ENCODE measurements at places on chromosomes 5 and 9.

GRCh38 chr9:109319626-109320241, 1.1 kb downstream of the EPB41L4B start:
- peak; percentile 62 for DNase-seq

DNA sequence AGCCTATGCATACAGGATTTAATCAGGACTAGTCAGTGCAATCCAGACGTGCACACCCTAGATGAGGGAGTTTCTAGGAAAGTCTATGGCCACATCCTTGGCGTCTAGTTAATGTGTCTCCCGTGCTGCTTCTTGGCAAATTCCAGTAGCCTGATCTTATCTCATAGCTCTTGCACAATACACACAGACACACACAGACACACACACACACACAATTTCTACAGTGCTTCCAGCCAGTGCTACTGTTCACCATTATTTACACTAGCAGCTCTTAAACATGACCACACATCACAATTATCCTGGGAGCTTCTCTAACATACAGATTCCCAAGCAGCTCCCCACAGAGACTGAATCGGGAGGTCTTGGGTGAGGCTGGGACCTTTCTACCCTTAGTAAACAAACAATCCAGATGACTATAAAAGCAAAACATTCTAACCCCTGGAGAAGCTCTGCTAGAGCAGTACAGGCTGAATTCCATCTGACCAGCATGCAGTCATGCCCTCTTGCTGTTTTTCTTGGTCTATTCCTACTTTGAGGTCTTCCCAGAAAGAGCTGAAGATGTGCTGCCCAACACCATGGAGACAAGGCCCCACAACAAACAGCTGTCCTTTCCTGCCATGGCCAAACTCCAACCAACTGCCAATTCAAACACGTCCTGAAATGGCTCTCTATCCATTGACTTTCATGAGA, 236.6 kb downstream of the DEPDC1B start:
- peak; percentile 4 for DNase-seq

- DNase-seq = no peak
Measured at GRCh38 chr5:143233031-143233430, 170.5 kb downstream of the NR3C1 start.

- DNase-seq = peak; percentile 97
Measured at GRCh38 chr9:137611623-137612609, 6.4 kb downstream of the ARRDC1 start.

- DNase-seq = no peak
Measured at GRCh38 chr5:95810305-95811125, 12.0 kb downstream of the GLRX start.

GRCh38 chr9:120611690-120612068, 31.7 kb upstream of the CDK5RAP2 start:
- no peak for DNase-seq

- peak; percentile 82 for DNase-seq
Measured at GRCh38 chr5:142600611-142601358, 85.1 kb downstream of the FGF1 start.

DNA sequence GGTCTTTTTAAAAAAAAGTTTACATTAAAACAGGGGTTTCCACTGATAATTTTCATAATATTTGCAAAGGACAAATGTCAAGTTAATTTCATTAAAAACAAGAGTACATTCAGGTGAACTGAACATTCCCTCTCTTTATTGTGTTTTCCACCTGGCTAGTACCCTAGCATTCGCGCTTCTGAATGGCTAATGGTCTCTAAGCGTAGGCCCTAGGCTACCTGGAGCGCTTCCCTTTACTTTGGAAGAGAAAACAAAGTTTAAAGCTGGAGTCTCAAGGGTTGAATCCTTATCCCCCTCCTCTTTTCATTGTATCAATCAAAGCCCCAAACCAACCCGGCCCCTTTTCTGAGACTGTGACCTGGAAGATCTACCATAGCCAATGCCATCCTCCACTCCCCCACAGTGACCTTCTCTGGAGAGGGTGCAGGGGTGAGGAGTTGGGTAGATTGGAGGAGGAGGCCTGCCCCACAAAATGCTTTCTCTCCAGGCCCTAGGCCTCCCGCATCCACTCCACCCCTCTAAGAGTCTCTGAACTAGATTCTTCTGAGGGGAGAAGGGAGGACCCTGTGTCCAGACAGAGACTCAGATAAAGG, 73.3 kb upstream of the TBCA start:
- no peak for DNase-seq

- DNase-seq = no peak
Measured at GRCh38 chr9:112094948-112095681, 80.0 kb downstream of the SUSD1 start.

DNA sequence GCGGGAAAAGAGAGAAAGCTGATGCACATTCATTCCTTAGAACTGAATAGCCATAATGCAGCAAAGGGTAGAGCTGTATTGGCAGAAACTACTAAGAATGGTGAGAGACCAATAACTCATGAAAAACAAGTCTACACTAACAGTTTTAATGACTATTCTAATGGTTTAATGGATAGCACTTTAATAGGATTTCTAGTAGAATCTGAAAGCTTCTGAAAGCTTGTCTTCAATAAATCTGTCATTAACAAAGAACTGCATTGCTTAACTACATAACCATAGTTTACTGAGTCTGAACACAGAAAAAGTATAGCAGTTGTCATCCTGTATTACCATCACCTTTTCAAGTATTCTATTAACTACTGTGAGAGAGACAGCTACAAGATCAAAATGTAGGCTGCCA, 617.8 kb upstream of the DMAC1 start:
- no peak for DNase-seq

DNA sequence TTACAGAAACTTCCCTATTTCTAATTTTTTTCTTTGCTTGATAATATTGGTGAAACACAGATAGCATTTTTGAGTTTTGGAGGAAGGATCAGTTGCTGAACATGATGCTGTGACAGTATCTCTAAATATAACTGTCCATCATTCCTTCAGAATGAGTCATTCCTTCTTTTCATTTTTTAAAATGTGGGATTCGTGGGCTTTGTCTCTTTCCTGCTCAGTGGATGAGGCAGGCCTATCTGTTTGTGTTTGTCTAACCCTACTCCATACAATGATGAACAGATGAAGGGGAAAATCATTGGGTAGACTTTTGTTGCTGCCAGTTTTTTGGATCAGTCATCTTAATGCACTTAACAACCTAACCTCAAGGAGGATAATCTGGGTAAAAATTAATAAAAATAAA, 15.7 kb upstream of the OR13C8 start:
- no peak for DNase-seq

DNA sequence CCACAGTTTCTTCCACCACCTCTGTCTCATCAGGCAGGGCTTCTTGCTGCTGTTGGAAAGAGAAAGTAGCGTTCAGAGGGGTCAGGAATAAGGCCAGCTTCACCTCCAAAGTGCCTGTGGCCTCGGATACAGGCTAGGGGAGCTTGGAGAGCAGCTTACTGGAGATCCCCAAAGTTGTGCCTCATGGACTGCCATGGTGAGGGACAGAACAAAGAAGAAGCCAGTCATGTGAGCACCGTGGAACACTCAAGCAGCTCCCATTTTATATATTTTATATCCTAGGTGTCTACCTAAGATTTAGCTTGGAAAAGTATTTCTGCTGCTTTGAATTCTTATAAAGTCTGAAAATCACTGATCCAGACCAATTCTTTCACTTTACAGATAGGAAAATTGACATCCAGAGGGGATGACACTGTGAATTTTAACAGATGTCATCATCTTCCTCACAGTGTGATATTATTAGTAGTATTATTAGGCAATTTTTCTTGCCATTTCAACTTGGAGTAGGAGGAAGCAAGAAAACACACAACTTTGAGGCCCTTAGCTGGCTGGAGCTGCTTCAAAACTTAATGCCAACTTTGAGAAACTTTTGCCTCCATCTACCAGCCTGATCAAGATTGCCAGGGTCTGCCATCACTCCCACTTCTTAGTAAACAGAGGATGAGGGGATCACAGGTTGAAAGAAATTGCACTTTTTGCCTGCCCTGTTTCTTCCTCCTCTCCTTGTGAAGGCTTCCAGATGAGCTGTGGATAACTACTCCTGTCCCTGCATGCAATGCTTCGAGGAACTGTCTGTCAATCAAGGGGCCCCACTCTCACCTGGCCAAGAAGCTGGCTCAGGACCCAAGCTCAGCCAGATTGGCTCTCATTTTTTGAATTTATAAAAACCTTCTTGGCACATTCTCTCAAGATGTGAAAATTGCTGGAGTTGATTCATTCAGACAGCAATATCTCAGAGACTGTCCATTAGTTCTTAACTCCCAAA, 11.8 kb downstream of the SPARC start:
- no peak for DNase-seq

DNA sequence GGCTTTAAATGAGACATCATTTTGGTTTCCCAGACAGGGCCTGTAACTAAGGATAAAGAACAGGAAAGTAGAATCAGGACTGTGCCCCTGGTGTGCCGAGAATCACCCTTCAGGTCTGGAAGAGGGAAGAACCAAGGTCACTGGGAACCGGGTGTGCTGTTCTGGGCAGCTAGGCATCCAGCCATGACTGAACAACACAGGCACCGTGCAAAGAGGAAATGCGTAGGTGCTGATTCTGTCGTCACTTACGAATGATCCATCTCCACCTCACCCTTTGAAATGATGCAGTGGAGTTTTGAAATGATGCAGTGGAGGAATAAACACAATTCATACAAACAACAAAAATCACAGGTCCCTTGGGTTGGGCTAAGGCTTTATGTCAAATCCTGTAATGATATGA, 64.4 kb downstream of the MAP1B start:
- DNase-seq = no peak

DNA sequence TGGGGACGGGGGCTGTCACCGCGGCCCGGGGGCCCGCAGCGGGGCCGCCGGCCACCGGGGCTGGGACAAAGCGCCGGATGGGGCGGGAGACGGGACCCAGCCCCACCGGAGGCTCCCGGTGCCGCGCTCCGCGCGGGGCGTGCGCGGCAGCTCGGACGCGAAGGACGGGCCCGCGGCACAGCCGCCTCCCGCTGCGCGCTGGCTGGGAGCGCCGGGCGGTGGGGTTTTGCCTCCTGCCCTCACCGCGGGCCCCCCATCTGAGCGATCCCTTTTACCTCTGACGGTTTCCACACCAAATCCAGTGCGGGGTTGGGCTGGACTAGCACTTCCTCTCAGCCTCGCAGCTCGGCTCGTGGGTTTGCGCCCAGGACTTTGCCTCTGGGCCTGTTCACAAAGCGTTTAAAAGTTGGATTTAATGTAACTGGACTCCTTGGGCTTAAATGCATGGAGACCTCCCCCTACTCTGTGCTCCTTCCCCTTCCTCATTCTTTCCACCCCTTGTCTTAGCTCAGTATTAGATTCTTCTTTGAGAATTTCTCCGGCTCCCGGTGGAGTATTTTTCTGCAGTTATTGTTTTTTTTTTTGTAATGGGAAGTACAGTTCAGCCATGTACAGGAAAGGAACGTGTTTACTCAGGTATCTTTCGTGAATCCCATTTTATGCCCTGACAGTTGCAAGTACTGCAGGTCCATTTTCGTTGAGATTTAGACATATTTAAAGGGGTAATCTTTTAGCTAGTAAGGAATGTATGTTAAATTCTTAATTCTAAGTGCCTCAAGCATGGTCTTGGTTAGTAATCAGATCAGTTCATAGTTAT, 691 bp downstream of the FCHO2 start:
- DNase-seq = peak; percentile 82

DNA sequence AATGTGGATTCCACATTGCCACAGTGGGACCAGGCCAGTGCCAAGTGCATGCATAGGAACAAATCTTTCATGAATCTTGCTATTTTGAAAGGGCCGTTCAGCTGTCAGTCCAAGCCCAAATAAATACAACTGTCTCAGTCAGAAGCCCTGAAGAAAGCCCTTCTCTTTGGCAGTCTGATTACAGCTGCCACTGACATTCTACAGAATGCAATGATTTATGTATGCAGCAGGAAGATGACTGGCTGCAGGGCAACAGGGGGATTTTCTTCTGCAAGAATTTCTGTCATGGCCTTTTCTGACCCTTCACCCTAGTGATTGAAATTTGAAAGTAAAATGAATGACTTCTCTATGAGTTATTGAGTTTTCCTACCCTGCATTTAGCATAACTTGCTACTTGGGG, 86.7 kb upstream of the FER start:
- no peak for DNase-seq

DNA sequence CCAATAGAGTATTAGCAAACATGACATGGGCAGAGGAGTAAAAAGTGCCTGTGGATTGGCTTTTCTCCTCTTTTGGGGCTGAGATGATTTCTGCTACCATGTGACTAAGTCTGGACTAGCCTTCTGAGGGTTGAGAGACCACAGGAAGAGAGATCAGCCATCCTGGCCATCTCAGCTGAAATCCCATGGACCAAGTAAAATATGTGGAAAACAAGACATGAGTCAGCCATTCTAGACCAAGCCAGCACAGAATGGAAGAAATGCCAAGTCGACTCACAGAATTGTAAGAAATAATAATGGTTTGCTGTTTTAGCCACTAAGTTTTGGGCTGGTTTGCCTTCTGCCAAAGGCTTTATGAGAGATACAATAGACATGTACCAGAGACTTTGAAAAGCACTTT, 377.8 kb downstream of the CHSY3 start:
- DNase-seq = no peak

DNA sequence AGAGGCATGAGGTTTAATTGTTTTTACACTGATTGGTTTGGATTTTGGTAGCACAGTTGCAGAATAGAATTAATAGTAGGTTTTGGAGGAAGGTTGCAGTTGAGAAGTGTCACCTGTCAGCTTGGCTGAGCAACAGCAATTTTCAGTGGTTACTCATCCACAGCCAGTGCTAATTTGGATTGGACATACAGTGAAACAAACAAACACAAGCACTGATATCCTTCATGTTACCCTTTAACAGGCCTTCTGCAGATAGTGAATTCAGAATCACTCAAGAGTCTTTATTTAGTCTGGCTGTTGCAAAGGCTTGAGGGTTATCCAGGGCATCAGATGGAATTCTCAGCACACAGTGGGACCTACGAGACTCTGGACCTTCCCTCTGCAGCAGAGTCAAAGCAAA, 31.8 kb upstream of the POU4F3 start:
- DNase-seq = no peak

DNA sequence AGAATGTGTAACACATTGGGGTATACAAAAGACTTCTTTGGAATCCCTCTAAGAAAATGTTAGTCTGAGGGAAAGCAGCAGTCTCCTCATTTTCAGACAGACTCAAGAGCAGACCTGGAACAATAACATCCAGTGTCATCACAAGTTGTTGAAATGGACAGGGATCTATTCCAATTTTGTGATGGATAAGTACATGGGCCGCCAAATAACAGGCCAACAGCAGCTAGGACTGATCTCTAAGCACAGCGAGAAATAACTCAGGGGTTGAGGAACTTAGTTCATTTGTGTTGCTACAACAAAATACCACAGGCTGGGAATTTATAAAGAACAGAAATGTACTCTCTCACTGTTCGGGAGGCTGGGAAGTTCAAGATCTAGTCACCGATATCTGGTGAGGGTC, 7.6 kb upstream of the ITGA2 start:
- no peak for DNase-seq

- DNase-seq = no peak
Measured at GRCh38 chr5:170425731-170426130, 36.6 kb upstream of the KCNMB1 start.

DNA sequence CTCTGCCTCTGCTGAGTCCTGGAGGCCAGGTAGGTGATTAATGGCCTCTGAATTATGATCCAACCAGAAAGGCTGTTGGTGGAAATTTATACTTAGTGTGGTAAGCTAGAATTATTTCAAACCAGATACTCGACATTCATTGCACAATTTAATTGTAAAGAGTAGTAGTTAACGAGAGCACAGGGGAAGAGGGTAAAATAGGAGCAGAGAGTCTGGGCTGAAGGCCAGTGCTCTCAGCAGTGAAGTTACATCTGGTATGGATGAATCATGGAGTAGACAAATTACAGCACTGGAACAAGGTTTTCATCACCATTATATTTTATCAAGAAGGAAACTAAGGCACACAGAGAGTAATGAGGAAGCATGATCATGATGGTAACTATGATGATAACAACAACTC, 92.5 kb downstream of the TLR4 start:
- DNase-seq = no peak

GRCh38 chr9:134983074-134983473, 65.4 kb upstream of the FCN1 start:
- DNase-seq = peak; percentile 11
